ENCODE measurements at places on chromosomes 2 and 18.

- no peaks in the 10 kb centered on the region for H3K36me3 ChIP-seq
- no peak for DNase-seq
- H3K27ac ChIP-seq, result no peak overlapping the region
- H3K4me1 ChIP-seq, result peaks cover 9% of the 10 kb centered on the region
- H3K4me3 ChIP-seq, result no peak overlapping the region
These were observed 206.1 kb downstream of the ZNF407 start for GRCh38 chr18:74803769-74804168.

- H3K4me1 ChIP-seq, result no peaks in the 10 kb centered on the region
- no peak overlapping the region for H3K27ac ChIP-seq
These were observed 29.9 kb upstream of the PDIA6 start for GRCh38 chr2:10842506-10842905.

DNA sequence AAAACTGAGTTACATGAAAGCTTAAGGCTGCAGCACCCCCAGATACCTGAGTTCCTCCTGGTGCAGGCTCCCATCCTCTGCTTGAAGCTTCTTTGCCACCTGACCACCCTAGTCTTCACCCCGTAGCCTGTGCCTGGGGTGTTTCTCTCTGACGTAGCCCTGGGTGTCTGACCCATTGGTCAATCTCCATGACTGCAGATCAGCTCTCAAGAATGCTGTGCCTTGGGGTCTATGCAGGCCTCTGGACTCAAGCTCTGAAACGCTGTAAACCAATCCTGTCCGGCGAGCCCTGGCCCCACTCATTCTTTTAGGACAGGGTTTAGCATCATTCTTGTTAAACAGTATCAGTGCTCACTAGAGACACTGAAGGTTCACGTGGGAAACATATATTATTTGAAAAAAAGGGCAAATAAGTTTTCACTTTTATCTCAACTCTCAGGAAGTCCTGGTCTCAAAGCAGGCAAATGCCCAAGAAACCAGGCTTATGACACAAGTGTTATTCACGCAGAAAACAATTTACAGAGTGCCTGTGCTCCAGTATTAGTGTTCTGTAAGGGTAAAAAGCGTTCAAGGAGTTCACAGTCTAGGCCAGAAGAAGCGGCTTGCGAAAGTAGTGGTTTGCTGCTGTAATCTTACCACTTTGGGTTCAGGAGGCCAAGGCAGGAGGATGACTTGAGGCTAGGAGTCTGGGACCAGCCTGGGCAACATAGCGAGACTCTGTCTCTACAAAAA lies 22.8 kb upstream of the PPP4R1 start:
- H3K4me3 ChIP-seq, result no peak overlapping the region
- no peaks in the 10 kb centered on the region for H3K36me3 ChIP-seq
- no peaks in the 10 kb centered on the region for H3K4me1 ChIP-seq
- no peak for DNase-seq

DNA sequence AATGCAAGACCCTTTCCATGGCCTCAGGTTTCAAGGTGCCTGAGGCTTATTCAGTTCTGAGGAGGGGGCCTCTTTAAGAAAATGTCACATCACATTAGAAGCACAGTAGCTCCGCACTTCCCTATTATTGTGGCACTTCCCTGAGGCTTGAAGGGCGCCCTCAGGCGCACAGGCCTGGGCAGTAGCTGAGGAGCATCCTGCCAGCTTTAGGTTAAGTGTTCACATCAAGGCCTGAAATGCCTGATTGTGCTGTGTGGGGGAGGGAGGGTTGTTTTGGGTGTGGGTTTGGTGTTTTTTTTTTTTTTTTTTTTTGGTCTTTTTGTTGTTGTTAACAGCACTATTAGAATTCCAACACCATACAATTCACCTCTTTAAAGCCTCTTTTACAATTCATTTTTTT lies 107.9 kb downstream of the CABLES1 start:
- H3K27me3 ChIP-seq, result no peaks in the 10 kb centered on the region
- H3K4me1 ChIP-seq, result peaks cover 15% of the 10 kb centered on the region
- no peak overlapping the region for H3K27ac ChIP-seq
- H3K36me3 ChIP-seq, result peaks cover 5% of the 10 kb centered on the region

- no peak for DNase-seq
- H3K27me3 ChIP-seq, result no peaks in the 10 kb centered on the region
- H3K36me3 ChIP-seq, result peaks cover 36% of the 10 kb centered on the region
- peaks cover 4% of the 10 kb centered on the region for H3K4me1 ChIP-seq
- no peak overlapping the region for H3K4me3 ChIP-seq
These were observed 219.5 kb downstream of the HDAC4 start for GRCh38 chr2:239181074-239181902.

GRCh38 chr2:76281156-76281841 lies 570.6 kb upstream of the GCFC2 start:
- no peak for DNase-seq
- H3K4me3 ChIP-seq, result no peak overlapping the region
- no peaks in the 10 kb centered on the region for H3K36me3 ChIP-seq

DNA sequence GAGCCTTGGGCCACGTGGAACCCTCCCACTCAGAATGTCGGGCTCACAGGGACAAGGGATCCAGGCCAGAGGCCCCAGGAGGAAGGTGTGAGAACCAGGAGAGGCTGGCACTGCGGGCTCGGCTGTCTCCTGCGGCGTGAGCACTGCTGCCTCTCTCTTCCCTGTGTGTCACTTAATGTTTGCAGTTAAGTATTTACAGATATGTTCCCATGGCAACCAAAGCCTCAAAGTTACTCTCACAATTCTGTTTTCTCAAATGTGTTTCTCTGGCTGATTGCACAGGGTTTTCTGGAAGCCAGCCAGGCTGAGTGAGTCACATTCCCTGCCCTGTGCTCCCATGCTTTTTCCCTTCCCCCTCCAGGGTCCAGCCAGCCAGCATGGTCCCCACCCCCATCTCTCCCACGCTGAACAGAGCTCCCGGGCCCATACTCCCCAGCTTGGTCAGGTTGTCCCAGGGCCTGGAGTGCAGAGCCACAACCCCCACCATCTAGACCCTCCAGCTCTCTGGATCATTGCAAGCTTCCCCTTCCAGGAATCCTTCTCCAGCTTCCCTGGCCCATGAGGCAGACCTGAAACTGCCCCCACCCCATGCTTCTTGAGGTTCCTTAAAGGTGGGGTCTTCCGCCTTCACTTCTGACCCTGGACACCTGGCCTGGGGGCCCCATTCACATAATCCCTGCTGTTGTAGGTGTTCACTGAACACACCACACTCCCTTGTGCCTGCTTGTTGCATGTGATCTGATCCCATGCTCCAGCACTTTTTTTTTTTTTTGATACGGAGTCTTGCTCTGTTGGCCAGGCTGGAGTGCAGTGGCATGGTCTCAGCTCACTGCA lies 265.9 kb downstream of the CELF4 start:
- DNase-seq, result no peak
- no peak overlapping the region for H3K4me3 ChIP-seq
- H3K36me3 ChIP-seq, result no peaks in the 10 kb centered on the region
- H3K27ac ChIP-seq, result no peak overlapping the region

GRCh38 chr2:171505374-171505773 lies 16.9 kb upstream of the CYBRD1 start:
- H3K4me1 ChIP-seq, result peaks cover 5% of the 10 kb centered on the region
- no peak for DNase-seq
- no peak overlapping the region for H3K4me3 ChIP-seq
- H3K27ac ChIP-seq, result no peak overlapping the region
- H3K27me3 ChIP-seq, result peaks cover 3% of the 10 kb centered on the region
- no peaks in the 10 kb centered on the region for H3K36me3 ChIP-seq

DNA sequence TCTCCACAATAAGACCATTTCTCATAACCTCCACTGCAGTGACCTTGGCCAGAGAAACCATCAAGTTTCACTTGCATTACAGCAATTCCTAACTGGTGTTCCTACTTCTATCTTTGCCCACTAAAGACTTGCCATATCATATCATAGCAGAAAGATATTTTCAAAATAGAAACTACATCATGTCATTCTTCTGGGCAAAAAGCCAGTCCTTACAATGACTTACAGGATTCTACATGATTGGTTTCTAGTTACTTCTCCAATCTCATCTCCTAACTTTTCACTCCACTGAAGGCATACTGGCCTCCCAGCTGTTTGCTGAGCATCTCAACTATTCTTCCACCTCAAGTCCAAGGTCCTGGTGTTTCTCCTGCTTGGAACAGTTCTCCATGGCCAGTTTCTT lies 151.4 kb downstream of the HNMT start:
- H3K36me3 ChIP-seq, result no peaks in the 10 kb centered on the region
- H3K4me1 ChIP-seq, result no peaks in the 10 kb centered on the region
- no peaks in the 10 kb centered on the region for H3K27me3 ChIP-seq
- DNase-seq, result no peak
- no peak overlapping the region for H3K4me3 ChIP-seq

GRCh38 chr2:238793306-238793705 lies 54.6 kb upstream of the TWIST2 start:
- H3K27me3 ChIP-seq, result peaks cover 8% of the 10 kb centered on the region
- H3K36me3 ChIP-seq, result no peaks in the 10 kb centered on the region
- H3K4me1 ChIP-seq, result no peaks in the 10 kb centered on the region
- DNase-seq, result no peak

DNA sequence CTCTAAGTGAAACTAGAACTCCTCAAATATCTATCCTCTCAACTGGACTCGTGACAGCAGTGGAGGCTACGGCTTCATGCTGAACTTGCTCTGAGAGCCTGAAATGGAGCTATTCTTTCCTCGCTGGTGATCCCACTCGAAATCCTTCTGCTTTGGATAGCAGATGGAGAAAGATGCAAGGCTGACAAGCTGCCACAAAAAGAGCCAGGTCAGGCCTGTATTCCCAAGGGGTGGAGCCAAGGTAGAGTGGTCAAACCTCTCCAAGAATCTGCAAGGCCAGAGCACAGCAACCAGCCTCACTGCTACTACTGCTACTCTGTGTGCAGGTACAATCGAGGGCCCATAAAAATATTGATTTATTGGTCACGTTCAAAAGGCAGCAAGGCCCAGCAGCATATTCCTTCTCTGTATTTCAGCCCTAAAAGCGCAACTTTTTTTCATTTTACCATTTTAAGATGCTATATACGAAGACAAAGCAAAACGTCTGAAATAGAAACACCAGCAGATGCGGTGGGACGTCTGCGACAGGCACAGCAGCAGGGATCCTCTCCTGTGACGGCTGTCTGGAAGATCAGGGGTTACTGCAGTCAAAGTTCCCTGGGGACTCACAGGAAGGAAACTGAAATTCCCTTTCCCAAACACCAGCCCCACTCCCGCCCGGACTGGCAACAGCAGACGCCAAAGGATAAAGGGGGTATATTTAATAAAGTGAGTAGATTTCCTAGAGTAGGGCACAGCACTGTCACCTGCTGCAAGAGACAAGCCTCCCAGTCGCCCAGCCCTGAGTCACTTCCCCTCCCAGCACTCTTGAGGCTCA lies 2.4 kb downstream of the SPRED2 start:
- H3K27ac ChIP-seq, result no peak overlapping the region
- H3K4me3 ChIP-seq, result peak overlapping the region; percentile 88
- no peak for DNase-seq
- peaks cover 34% of the 10 kb centered on the region for H3K27me3 ChIP-seq
- peaks cover 3% of the 10 kb centered on the region for H3K36me3 ChIP-seq

- H3K36me3 ChIP-seq, result no peaks in the 10 kb centered on the region
- H3K4me1 ChIP-seq, result no peaks in the 10 kb centered on the region
- H3K4me3 ChIP-seq, result no peak overlapping the region
- no peak for DNase-seq
- peaks cover 2% of the 10 kb centered on the region for H3K27me3 ChIP-seq
- no peak overlapping the region for H3K27ac ChIP-seq
These were observed 4.6 kb downstream of the ACMSD start for GRCh38 chr2:134842930-134843490.

- DNase-seq, result no peak
- peaks cover 25% of the 10 kb centered on the region for H3K36me3 ChIP-seq
- peaks cover 84% of the 10 kb centered on the region for H3K4me1 ChIP-seq
- peak overlapping the region; percentile 58 for H3K4me3 ChIP-seq
These were observed 8.8 kb downstream of the MAP4K4 start for GRCh38 chr2:101706121-101706818.

DNA sequence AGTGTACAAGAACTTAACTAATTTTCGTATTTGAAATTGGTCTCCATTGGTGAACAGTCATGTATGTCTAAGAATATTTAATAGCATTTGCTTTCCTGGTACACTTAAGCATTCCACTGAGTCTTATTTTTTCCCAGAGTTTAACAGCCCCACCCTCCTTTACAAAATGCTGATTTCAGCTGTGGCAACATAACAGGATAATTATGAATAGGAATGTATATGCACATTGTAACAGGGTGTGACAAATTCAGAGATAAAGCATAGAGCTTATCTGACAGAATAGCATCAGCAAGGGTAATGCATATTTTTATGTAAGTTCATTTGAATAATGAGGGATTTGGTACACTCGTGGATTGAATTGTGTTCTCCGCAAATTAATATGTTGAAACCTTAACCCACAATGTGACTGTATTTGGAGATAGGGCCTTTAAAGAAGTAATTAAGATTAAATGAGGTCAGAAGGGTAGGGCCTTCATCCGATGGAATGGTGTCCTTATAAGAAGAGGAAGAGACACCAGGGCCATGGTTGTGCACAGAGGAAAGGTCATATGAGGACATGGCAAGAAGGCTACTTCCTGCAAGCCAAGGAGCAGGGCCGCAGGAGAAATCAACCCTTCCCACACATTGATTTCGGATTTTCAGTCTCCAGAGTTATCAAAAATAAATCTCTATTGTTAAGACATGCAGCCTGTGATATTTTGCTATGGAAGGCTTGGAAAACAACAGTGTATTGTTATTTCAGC lies 439.7 kb upstream of the CDH20 start:
- DNase-seq, result no peak
- no peaks in the 10 kb centered on the region for H3K27me3 ChIP-seq

DNA sequence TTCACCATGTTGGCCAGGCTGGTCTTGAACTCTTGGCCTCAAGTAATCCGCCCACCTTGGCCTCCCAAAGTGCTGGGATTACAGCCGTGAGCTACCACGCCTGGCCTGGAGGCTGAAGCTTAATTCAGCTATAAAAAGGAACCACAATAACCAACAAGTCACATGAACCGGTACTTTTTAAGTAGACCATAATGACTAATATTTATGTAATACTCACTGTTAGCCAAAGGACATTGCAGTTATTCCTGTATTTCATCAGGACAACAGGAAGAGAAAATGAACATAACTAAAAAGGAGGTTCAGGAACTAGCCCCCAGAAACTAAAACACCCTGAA lies 49.0 kb upstream of the TMEM87B start:
- no peaks in the 10 kb centered on the region for H3K36me3 ChIP-seq
- peaks cover 5% of the 10 kb centered on the region for H3K27me3 ChIP-seq
- peaks cover 5% of the 10 kb centered on the region for H3K4me1 ChIP-seq
- DNase-seq, result no peak
- no peak overlapping the region for H3K4me3 ChIP-seq

- H3K27me3 ChIP-seq, result no peaks in the 10 kb centered on the region
- no peak for DNase-seq
- H3K27ac ChIP-seq, result no peak overlapping the region
- H3K4me3 ChIP-seq, result no peak overlapping the region
These were observed 114.9 kb downstream of the SPP2 start for GRCh38 chr2:234165421-234165820.

- no peaks in the 10 kb centered on the region for H3K27me3 ChIP-seq
- no peaks in the 10 kb centered on the region for H3K4me1 ChIP-seq
- no peak overlapping the region for H3K4me3 ChIP-seq
- H3K36me3 ChIP-seq, result no peaks in the 10 kb centered on the region
- DNase-seq, result no peak
These were observed 217.8 kb upstream of the NXPH2 start for GRCh38 chr2:138997856-138998517.

- DNase-seq, result no peak
- H3K27ac ChIP-seq, result no peak overlapping the region
- no peaks in the 10 kb centered on the region for H3K36me3 ChIP-seq
- H3K4me3 ChIP-seq, result no peak overlapping the region
- H3K27me3 ChIP-seq, result no peaks in the 10 kb centered on the region
- H3K4me1 ChIP-seq, result no peaks in the 10 kb centered on the region
These were observed 684.6 kb upstream of the FANCL start for GRCh38 chr2:58925676-58926081.

GRCh38 chr2:65054749-65055421 lies 1.3 kb upstream of the CEP68 start:
- peaks cover 48% of the 10 kb centered on the region for H3K4me1 ChIP-seq
- H3K27ac ChIP-seq, result no peak overlapping the region
- no peak for DNase-seq
- peak overlapping the region; percentile 94 for H3K4me3 ChIP-seq
- peaks cover 10% of the 10 kb centered on the region for H3K27me3 ChIP-seq
